ENCODE measurements at places on chromosomes 7 and 10.

DNA sequence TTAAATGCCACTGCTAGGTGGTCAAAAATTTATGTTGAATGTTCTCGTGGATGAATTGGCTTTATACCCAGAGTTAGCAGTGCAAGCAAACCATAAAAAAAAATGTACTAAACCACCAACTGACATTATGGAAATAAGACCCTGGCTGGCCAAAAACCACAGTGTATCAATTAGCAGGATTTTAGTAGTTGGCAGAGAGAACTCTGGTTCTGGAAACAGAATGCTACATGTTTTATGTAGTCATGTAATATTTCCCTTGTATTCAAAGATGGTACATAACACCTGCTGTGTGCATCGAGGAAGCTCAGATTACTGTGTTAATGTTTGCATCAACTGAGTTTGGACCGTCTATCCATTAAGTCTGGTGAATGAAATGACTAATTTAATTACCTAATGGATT, 618.5 kb downstream of the CCSER2 start:
- DNase-seq = no peak

GRCh38 chr7:135761751-135762488, 13.3 kb upstream of the FAM180A start:
- DNase-seq = no peak

GRCh38 chr10:3959370-3960325, 174.6 kb upstream of the KLF6 start:
- no peak for DNase-seq

DNA sequence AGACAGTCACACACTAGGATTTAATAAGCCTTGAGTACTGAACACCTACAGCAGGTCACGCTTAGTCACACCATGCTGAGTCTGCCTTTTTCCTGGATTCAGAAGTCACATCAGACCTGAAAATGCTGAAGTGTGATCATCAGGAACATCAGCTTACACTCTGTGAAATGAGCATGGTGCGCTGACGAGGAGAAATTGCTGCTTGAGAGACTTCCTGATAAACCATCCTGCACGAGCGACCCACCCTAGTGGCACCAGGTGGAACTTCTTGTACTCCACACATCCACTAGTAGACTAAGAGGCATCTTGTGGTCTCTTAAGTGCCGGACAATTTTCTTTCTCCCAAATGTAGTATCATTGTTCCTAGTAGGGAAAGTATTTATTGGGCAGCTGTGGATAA, 51.8 kb upstream of the MRLN start:
- no peak for DNase-seq

- no peak for DNase-seq
Measured at GRCh38 chr10:113431398-113432160, 121.3 kb upstream of the HABP2 start.

GRCh38 chr7:40945788-40946187, 757.1 kb downstream of the INHBA start:
- no peak for DNase-seq

GRCh38 chr7:97697396-97697795, 34.5 kb upstream of the TAC1 start:
- DNase-seq = no peak
